ENCODE measurements at places on chromosomes 6 and 20. TPM values are rescaled to one million over a fixed set of nuclear protein-coding genes. Genes with fewer than 3 reads are reported as not detected.

The RNF217 gene
- total RNA-seq: not detected

- DNase-seq: no peak
Observed at GRCh38 chr6:3766214-3766613, 14.7 kb upstream of the PXDC1 start.

DNA sequence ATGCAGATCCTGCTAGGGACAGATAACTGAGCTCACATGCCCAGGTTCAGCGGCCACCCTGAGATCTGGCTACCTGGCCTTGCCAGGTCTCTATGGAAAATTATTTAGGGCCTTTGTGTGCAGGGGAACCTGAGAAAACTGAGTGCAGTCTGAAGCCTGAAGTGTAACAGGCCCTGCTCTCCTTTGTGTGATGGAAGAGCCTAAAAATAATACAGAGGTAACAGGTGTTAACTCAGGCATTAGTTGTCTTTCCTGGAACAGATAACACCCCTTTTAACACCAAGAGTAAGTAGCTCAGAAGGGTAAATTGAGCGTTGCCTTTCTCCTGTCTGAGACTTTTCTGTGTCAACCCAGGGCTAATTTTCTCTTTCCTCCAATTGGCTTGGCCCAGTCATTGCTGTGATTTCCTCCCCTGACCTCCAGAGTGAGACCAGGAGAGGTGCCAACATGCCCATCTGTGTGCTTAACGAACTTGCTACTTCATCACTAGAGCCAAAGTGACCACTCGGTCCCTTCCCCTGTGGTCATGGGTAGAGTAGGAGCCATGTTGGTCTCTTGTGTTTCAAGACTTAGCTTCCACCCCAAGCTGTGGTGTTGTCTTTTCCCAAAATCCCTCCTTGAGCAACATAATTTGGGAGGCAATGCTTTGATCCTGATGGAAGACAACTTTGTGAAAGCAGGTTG lies 304.4 kb upstream of the JAG1 start:
- DNase-seq: no peak

- DNase-seq: no peak
Observed at GRCh38 chr20:8800089-8800488, 268.8 kb upstream of the PLCB4 start.

- no peak for DNase-seq
Observed at GRCh38 chr6:42714098-42714761, 8.2 kb downstream of the PRPH2 start.

- no peak for DNase-seq
Observed at GRCh38 chr6:137928286-137928685, 61.2 kb downstream of the TNFAIP3 start.

The ADRM1 gene
- 98.0 TPM for total RNA-seq

DNA sequence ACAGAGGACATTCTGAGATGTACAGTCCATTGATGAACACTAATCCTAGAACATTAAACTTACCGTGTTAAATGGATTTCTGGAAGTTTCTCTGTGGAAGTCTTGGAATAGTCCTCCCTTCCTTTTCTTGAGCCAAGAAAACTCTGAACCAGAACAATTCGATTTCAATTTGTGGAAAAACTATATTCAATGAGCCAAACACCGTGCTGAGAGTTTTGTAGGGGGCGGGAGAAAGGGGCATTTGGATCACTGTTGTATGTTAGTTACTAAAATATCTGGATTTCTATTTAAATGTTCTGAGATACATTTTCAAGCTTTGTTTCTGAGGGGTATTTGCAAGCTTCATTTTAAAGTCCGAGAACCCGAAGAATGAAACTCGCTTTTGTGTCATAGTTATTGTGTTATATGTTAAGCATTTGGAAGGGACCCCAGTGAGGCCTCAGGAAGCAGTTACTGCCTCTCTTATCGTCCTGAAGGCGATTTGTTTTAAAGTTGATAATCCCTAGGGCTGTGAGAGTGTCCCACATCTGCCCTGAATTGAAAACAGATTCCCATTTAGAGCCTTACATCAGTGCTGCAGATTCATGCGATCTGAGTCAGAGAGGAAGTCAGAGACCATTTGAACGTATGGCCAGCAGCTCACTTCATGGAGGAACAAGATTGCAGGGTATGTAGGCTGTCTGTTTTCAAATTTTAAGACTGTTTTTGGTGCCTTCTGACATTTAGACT lies 70.8 kb upstream of the SASH1 start:
- no peak for DNase-seq

DNA sequence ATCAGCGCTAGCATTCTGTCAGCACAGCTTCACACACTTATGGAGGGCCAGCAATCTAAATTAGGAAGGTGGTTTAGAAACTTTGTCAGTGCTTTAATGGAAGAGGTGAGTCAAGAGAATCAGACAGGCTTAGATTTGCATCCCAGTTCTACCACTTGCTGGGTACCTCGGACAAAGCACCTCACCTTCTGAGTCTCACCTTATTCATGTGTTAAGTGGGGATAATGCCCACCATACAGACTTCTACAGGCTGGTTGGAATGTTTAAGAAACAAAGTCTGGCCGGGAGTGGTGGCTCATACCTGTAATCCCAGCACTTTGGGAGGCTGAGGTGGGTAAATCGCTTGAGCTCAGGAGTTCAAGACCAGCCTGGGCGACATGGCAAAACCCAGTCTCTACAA lies 12.2 kb upstream of the STK35 start:
- no peak for DNase-seq

DNA sequence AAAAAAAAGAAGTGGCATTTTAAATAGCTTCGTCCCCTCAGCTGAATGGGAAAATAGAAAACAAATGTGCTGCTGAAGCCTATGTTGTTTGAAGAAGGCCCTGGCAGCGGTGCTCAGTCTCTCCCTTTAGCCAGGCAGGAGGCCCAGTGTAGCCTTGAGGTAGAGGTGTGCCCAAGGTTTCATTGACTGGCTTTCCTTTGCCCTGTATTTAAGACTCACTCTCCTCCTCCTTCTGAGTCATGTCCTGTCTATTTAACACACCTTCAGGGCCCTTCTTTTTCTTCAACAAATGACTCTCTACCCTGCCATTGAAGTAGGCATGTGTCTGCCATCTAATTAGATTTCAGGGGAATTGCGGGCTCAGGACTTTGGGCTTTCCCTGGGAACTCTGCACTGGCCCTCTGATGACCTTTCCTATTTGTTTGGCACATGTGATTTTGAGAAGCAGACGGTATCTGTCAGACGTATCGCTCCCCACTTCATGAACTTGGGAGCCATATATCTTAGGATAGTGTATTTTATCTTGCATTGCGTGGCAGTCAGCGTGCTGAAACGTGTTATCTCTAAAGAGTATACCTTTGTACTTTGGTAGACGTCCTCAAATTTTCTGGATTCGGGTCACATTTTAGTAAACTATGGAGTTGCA lies 4.3 kb downstream of the TJAP1 start:
- no peak for DNase-seq

GRCh38 chr6:39945626-39946025 lies 11.4 kb upstream of the MOCS1 start:
- no peak for DNase-seq
